Tibial nerve (tissue), 4 donors: ENCODE measurements at places on chromosomes 13 and 19. TPM values are rescaled to one million over a fixed set of nuclear protein-coding genes. Genes with fewer than 3 reads are reported as not detected.

GRCh38 chr13:84137292-84137691 is 255.0 kb upstream of the SLITRK1 start:
- DNase-seq = no peak

DNA sequence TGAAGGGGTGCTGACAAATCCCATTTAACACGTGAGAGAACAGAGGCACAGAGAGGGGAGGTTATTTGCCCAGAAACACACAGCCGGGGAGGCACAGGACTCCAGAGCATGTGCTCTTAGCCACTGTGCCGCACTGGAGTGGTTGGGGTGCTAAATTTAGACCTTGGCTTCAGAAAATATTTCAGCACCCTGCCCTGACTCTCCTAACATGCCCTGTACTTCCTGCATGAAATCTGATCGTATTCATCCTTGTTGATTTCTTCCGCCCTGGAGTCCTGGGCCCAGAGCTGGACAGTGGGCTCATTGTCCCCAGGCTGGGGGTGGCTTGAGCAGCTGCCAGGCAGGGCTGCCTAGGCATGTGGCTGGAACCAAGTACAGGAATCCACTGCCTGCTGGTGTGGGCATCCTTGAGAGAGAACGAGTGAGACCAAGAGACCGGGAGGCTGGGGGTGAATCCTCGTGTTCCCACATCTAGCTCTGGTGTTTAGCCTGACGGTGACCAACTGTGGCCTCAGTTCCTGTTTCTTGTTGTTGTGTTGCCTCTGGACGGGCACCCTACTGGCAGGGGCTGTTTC is 5.3 kb downstream of the SLC27A1 start:
- peak; percentile 39 for DNase-seq

DNA sequence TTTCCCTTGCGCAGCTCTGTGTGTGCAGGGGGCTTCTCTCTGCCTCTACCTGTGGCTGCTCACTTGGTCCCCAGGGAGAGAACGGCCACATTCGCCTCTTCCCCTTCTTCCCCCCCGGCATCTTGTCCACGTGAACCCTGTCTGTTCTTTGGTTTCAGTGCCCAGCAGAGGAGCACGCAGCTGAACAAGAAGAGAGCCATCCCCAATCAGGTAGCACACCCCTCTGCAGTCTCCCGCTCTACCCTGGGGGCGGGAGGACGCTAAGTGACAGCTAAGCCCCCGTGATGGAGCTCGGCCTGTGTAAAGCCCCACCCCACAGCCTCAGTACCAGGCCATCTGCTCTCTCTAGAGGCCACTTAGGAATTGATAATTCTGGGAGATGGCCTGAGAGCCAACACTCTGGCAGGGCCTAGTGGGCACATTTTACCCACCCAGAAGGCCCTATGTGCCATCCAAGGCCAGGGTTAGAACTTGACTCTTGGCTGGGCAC is 30.2 kb downstream of the TMED1 start:
- no peak for DNase-seq

DNA sequence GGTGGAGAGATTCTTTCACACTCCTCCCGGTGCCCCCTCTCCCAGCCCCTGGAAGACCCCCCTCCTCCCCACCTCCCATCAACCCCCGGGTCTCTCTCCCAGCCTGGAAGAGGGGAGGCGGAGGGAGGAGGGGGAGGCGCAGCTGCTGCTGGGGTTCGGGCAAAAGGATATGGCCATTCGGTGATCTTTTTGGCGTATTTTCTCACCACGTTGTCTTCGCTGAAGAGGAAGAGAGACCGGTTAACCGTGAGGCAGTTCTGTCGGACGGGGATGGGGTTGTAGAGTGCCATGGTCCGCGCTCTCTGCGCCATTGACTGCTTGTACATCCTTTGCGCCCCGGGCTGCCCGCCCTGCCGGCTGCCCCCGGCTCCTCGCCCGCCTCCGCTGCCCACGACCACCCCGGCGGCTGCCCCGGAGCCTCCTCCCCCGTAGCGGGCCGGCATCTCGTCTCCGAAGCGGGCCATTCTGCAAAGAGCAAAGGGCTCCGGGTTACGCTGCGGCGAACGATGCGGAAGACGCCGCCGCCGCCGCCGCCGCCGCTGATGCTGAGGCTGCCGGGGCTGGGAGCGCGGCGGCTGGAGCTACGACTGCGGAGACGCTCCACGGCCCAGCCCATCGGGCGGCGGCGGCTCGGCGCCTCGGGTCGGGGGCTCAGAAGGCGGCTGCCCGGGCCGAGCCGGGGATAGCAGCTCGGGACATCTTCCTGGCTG is 363 bp downstream of the CACNA1A start:
- no peak for DNase-seq

GRCh38 chr19:3908266-3909054 is 24.4 kb upstream of the NMRK2 start:
- DNase-seq = no peak

GRCh38 chr19:1290703-1291651 is 5.3 kb downstream of the EFNA2 start:
- no peak for DNase-seq

DNA sequence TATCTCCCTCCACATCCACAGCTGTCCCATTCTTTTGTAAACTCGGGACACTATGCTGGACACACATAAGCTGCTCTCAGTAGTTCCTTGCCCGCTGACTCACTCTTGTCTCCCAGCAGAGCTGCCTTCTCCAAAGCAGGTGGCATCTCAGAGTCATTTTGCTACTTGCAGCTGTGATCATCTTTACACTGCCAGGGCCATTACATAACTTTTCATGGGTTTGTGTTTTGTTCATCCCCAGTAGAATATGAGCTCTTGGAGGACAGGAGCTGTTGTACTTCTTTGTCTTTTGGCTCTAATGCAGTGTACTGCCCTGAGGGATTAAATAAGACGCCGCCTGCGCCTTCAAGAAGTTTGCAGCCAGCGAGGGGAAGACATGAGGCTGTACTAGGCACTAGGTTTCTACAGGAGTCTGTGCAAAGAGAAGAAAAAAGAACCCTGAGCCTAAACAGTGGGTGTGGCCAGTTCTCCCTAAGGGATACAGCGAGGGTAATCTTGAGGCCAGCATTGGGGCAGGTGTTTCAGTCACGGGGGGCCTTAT is 40.8 kb upstream of the GPR183 start:
- no peak for DNase-seq

DNA sequence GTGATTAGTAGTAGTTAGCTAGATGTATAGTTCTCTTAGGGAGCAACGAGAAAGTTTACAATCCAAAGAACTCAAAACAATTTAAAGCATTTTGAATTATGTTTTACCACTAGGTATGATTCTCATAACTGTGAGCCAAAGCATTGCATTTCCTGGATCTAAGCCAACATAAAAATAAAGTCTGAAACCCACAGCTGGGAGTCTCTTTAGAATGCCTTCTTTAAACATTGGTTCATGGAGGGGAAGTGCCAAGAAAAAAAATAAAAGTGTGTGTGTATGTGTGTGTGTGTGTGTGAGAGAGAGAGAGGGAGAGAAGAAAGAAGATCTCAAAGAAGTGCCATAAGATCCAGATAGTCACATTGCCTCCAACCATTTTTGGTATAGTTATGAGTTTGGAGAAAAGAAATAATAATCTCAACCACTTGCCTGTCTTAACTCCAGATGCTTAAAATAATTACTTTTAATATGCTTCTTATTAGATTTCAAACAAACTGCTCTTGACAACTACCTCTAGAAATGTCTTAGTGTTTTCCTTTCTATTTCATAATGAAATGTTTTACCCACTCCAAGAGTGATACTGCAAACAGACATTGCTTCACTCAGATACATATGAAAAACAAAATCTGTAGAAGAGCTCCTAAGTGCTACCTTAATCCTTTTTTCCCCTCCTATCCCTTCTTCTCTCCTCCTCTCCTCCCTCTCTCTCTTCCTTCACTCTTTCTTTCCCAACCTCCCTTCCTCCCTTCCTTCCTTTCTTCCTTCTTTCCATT is 554.1 kb downstream of the KCTD12 start:
- no peak for DNase-seq

DNA sequence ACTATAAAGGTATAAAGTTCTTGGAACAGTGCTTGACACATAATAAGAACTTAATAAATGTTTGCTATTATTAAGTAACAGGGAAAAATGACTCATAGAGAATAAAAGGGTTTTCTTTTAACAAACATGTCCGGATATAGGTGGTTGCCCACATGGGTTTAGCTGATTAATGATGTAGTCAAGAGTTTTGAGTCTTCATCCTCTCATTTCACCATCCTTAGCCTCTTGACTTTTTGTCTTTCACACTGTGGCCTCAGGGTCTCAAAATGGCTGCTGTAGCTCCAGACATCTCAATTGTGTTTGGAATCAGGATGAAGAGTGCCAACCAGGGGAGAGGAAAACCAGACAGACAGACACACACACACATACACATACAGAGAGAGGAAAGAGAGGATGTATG is 97.9 kb downstream of the HSPH1 start:
- DNase-seq = no peak

DNA sequence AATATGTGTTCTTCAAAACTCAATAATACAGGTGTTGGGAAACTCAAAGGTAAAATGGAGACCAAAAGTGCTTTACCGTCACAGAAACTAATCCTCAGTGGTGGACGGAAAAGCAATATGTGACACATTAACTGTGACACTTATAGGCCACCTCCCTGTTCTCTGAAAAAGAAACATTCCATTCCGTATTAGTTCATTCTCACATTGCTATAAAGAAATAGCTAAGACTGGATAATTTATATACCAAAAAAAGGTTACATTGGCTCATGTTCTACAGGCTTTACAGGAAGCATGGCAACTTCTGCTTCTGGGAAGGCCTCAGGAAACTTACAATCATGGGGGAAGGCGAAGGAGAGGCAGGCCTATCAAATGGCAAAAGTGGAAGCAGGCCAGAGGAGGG is 435.3 kb upstream of the HTR2A start:
- DNase-seq = no peak

DNA sequence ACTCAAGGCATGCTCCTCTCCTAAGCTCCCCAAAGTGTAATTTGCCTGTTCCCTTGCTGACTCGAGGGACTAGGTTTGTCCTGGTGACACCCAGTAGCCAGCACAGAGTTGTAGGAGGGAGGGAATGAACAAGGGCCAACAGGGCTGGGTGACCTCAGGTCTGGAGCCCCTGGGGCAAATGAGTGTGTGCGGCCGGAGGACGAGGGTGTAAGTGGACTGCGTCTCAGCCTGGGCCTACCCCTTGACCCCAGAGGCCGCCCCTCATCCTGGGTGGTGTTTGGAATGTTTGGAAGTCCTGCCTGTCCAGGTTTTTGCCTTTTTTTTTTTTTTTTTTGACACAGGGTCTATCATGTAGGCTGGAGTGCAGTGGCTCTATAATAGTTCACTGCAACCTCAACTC is 1.3 kb upstream of the ZNF653 start:
- no peak for DNase-seq

- DNase-seq = no peak
These were observed 27.0 kb downstream of the SAE1 start for GRCh38 chr19:47157431-47158321.

GRCh38 chr13:102003848-102004570 is 397.8 kb downstream of the FGF14 start:
- no peak for DNase-seq

GRCh38 chr13:109336730-109337129 is 449.7 kb downstream of the IRS2 start:
- DNase-seq = no peak

DNA sequence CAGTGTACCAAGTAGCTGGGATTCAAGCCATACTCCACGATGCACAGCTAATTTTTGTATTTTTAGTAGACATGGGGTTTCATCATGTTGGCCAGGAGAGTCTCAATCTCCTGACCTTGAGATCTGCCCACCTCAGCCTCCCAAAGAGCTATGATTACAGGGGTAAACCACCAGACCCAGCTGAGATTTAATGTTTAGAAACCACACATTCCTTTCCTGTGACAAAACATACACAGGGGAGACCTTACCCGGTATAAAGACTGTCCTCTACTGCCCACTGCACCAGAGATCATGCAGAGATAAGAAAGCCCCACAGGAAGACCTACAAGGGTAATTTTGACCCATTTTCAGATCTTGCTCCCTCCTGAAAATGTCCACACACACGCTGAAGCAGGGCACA is 22.8 kb upstream of the ZNF83 start:
- no peak for DNase-seq

DNA sequence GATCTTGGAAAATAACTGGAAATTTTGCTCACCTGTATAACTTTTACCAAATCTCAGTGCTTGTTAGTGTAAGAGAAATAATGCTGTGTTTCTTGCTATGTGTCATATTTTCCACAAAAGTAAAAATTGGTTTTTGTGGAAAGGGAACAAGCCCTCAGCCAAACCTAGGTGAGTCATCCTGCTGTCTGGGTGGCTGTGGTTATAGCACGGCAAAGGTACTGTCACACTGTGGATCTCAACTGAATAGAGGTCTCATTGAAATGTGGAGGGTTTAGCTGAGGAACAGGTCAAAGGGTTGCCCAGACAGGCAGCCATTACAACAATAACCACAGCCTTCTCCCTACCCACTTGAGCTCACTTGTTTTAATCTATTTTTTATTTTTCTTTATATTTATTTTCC is 338.8 kb upstream of the DACH1 start:
- no peak for DNase-seq

DNA sequence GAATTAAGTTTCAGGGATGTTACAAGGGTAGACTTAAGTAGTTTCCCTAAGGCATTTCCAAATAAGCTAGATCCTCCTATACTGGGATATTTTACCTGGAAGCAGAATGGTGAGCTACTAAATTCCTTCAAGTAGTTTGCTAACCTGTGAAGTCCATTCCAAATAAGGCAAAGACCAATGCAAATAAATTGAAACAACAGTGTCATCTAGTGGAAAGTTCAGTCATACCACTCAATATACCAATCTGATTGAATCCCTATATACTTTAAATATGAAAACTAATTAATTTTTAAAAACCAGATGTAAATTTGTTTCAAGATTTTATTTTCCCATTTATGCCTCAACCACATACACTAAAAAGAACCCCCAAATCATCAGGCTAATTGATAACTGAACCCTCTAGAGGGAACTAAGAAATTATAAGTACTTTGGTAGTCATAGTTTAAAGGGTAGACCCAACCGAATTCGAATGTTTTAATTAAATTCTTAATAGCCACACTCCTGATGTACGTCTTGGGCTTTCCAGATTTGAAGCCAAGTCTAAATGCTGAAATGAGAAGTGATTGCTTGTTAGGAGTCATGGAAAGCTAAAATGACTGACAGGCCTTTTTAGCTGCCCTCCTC is 223.7 kb downstream of the TBC1D4 start:
- no peak for DNase-seq

JUND gene
- 553 TPM for total RNA-seq

GARIN5A gene
- not detected for total RNA-seq

KCNJ14 gene
- total RNA-seq = 0.44 TPM

THSD1 gene
- 6.1 TPM for total RNA-seq

STK11 gene
- total RNA-seq = 63.4 TPM

RETN gene
- total RNA-seq = not detected

KLHL1 gene
- total RNA-seq = not detected

MBOAT7 gene
- total RNA-seq = 45.0 TPM

HIF3A gene
- total RNA-seq = 222 TPM

CD209 gene
- total RNA-seq = 2.9 TPM
